ENCODE measurements at places on chromosomes 1 and 21. TPM values are rescaled to one million over a fixed set of nuclear protein-coding genes. Genes with fewer than 3 reads are reported as not detected.

Gene MEX3A
- 26.6 TPM for total RNA-seq

Gene TMEM81
- total RNA-seq = 2.9 TPM

Gene CAMK2N1
- total RNA-seq = 11.9 TPM

Gene CELA3A
- not detected for total RNA-seq

Gene TPTE
- total RNA-seq = not detected

- no peak overlapping the region for H3K27ac ChIP-seq
- H3K36me3 ChIP-seq = no peaks in the 10 kb centered on the region
- H3K4me1 ChIP-seq = peaks cover 2% of the 10 kb centered on the region
- no peak overlapping the region for H3K4me3 ChIP-seq
- peak; percentile 17 for DNase-seq
These were observed 210.0 kb downstream of the PLA2G4A start for GRCh38 chr1:187038784-187039183.

GRCh38 chr1:193457676-193458075, 271.3 kb upstream of the B3GALT2 start:
- no peaks in the 10 kb centered on the region for H3K36me3 ChIP-seq
- H3K4me3 ChIP-seq = no peak overlapping the region
- DNase-seq = no peak
- H3K27ac ChIP-seq = no peak overlapping the region
- no peaks in the 10 kb centered on the region for H3K4me1 ChIP-seq

- no peaks in the 10 kb centered on the region for H3K36me3 ChIP-seq
- peaks cover 24% of the 10 kb centered on the region for H3K27me3 ChIP-seq
- DNase-seq = no peak
- no peak overlapping the region for H3K4me3 ChIP-seq
These were observed 30.3 kb upstream of the COL6A2 start for GRCh38 chr21:46067505-46068201.

- H3K27ac ChIP-seq = no peak overlapping the region
- H3K4me1 ChIP-seq = peaks cover 7% of the 10 kb centered on the region
- H3K27me3 ChIP-seq = no peaks in the 10 kb centered on the region
- no peaks in the 10 kb centered on the region for H3K36me3 ChIP-seq
These were observed 72.2 kb upstream of the LYST start for GRCh38 chr1:235938709-235939479.

DNA sequence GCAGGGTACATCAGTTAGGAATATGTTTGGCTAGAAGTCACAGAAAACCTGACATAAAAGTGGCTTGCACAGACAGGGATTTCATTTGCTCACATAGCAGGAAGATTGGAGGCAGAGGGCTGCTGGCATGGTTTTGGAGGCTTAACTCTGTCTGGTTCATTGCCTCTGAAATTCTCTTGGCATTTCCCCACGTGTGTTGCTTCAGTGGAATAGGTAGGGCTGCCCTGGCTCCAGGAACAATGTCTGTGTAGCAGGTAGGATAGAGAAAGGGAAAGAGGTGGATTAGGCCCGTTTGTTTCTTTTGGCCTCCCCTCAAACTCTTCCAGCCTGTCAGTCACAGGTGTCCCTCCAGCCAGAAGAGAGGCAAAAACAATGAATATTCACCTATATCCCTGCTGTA, 20.5 kb upstream of the SIPA1L2 start:
- H3K27me3 ChIP-seq = no peaks in the 10 kb centered on the region
- no peak overlapping the region for H3K4me3 ChIP-seq
- H3K27ac ChIP-seq = no peak overlapping the region
- no peaks in the 10 kb centered on the region for H3K36me3 ChIP-seq

DNA sequence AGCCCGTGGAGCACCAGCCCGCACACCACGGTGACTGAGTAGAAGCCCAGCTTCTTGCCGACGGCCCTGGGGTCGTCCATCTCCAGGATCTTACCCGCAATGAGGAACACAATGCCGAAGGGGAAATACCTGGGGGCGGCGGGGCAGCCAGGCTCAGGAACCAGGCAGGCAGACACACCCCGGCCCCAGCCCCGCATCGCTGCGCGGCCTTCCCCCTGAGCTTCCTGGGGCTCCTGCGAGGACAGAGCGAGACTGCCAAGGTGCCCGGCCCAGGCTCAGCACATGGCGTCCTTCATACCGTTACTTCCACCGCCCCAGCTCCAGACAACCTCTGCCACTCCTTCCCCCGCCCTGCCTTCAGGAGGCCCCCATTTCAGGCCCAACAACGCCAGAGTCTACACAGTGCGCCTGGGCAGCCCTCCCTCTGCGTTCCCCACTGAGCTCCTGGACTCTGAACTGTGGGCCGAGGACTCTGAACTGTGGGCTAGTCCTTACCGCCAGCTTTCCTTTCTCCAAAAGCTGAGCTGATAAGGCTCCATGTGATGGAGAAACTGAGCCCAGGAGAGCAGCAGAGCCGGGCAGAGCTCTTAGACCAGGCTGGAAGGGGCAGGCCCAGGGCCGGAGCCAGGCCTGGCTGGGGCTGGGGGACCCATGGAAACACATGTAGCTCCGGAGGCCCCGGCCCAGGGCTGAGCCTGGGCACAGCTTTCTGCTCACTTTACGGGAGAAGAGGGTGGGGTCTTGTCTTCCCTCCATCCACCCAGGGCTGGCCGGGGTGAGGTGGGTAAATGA, 30.8 kb downstream of the PODN start:
- no peaks in the 10 kb centered on the region for H3K4me1 ChIP-seq
- DNase-seq = no peak

- H3K27me3 ChIP-seq = no peaks in the 10 kb centered on the region
- peaks cover 3% of the 10 kb centered on the region for H3K36me3 ChIP-seq
- H3K27ac ChIP-seq = no peak overlapping the region
- H3K4me3 ChIP-seq = no peak overlapping the region
These were observed 13.0 kb downstream of the PHGDH start for GRCh38 chr1:119724611-119725218.

GRCh38 chr21:43810505-43811261, 21.3 kb downstream of the RRP1 start:
- no peak overlapping the region for H3K27ac ChIP-seq
- H3K36me3 ChIP-seq = no peaks in the 10 kb centered on the region
- H3K4me1 ChIP-seq = peaks cover 19% of the 10 kb centered on the region
- peak; percentile 56 for DNase-seq

- no peaks in the 10 kb centered on the region for H3K27me3 ChIP-seq
- H3K4me1 ChIP-seq = peaks cover 40% of the 10 kb centered on the region
- no peak overlapping the region for H3K4me3 ChIP-seq
- H3K27ac ChIP-seq = no peak overlapping the region
These were observed 14.2 kb downstream of the UTP11 start for GRCh38 chr1:38026592-38027200.

All from endothelial cell of umbilical vein (primary cell).